ENCODE measurements at places on chromosomes 4 and X.

GRCh38 chr4:70712604-70713452 is 8.9 kb upstream of the RUFY3 start:
- DNase-seq = no peak

DNA sequence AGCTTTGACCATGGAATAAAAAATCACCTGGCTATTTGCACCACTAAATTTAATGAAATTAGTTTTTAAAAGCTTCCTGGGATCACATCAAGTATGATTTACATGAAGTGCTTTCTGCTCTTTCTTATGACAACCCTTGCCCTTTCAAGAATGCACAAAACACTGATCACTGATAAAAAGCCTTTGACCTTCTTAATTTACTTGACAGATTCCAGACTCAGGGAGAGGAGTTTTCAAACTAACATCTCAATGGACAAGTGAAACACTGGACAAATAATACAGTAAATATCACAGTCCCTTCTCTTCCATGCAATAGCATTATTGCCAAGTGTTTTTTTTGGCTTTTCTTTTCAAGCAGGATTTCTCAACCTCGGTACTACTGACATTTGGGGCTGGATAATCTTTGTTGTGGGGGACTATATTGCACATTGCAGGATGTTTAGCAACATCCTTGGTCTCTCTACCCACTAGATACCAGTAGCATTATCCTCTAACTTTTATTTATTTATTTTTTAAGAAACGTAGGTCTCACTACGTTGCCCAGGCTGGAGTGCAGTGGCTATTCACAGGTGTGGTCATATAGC is 86.3 kb downstream of the ZNF827 start:
- no peak for DNase-seq

- DNase-seq = no peak
Observed at GRCh38 chr4:12583275-12583674, 900.9 kb downstream of the RAB28 start.

GRCh38 chrX:47458528-47458927 is 24.5 kb downstream of the ZNF41 start:
- DNase-seq = no peak

GRCh38 chr4:10007436-10007740 is 13.9 kb downstream of the SLC2A9 start:
- DNase-seq = no peak
